ENCODE measurements at places on chromosomes 1 and 21.

DNA sequence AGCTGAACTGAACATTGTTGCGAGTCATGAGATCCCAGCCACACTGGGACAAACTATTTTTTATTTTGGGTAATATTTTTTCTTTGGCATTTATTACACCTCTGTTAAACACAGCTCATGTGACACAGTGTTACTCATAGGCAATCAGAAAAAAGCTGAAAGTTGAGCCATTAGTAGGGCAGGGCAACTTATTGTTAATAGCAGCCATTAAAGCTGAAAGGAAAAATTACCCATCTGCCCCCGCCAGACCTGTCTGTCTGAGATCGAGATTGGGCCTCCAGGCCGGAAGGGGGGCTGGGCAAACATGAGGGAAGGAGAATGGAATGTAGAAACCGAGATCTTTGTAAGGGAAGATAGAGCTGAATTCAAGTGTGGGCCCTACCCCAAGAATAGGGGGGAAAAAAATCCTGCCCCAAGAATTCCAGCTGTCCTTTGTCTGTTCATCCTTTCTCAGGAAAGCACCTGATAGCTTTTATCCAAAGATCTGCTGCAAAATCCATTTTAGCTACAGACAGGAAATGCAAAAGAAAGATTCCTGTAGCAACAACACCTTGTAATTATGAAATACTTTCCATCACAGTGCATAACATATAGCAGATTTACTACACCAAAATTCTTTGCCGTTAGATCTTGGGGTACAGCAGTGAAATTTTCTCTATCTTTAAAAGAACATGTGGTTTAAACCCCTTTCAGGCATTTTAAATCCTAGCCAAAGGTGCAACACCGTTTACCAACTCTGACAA is 212.8 kb downstream of the PBX1 start:
- no peak for DNase-seq

DNA sequence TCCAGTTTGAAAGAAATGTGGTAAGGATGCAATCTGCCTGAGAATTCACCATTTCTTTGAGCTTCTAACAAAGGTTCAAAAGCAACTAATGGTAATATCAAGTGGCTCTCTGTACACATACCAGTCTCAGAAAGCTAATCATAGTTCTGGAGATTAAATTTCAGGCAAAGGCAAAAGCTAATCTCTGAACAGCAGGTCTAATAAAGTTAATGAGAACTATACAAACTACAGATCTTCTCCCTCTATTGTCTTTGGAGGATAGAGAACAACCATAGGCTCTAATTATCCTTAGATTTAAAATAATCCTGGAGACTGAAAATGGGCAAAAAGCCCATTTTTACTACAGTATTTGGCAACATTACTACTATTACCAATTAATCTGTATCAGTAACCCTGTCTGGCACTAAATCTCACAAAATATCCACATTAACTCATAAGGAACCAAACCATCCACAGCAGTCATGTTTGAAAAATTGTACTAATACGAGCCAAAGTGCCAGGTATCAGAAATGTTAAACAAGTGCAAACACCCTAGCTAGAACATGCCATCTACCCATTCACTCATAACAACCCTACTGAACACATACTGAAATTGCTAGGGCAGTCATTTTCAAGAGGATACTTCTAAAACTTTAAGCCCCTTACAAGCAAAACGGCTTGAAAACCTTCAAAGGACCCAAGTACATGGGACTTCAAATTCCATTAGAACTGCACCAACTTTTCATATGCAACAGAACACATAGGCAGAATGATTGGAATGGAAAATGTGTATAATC is 4.8 kb downstream of the DIPK1A start:
- no peak for DNase-seq

GRCh38 chr1:12384836-12385456 is 155.1 kb downstream of the VPS13D start:
- no peak for DNase-seq

DNA sequence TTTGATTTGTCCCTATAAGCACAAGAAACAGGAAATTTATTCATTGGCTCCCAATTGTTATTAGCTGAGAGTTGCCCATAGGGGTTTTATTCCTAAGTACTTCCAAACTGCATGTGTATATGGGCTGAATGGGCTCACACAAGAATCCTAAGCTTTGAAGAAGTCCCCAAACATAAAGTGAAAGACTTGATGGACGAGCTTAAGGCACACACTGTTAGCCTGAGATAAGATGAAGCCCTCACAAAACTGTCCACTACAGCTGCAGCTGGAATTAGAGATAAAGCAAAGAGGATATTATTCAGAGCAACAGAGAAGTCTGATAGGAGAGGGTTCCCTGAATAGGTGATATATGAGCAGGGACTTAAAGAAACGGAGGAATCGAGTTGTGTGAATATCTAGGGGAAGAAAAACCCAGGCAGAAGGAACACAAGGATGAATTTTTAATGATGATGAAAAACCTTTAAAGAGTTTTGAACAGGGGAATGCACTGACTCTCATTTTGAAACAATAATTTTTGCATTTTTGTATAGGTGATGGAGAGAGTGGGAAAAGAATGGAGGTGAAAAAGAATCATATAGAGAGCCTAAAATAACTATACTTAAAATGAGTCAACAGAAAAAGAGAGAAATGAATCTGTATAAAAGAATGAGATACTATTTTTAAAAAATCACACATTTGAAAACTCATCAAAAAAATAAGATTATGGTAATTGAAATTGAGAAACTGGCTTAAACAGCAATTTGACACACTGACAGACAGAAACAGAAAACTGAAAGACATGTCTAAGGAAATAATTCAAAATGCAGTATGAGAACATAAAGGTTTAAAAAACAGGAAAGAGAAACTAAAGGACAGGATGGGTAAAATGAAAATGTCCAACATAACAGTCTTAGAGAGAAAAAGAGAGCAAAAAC is 133.6 kb upstream of the POGK start:
- no peak for DNase-seq

- no peak for DNase-seq
Observed at GRCh38 chr1:162421258-162422164, 9.6 kb upstream of the SH2D1B start.

DNA sequence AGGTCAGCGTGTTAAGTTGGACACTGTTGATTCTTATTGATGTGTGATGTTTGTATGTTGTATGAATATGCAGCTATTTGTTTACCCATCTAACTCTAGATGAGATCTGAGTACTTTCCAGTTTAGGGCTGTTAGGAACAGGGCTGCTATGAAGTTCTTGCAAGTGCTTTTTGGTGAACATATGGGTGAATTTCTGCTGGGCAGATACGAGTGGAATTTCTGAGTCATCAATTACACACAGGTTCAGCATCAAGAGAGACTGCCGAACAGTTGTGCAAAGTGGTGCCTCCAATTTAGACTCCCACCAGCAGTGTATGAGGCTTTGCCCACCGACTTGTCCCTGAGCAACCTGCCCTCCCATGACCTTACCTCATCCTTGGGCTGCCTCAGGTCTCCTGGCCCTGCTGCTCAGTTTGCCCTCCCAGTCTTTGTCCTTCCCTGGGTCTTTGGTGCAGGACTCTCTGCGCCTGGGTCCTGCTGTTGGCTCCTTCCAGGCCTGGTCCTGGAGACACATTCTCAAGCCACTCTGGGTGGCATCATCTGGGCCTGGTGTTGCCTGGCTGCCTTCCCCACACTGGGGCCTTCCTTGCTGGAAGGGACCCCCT is 343.6 kb downstream of the PTPRU start:
- DNase-seq: no peak

DNA sequence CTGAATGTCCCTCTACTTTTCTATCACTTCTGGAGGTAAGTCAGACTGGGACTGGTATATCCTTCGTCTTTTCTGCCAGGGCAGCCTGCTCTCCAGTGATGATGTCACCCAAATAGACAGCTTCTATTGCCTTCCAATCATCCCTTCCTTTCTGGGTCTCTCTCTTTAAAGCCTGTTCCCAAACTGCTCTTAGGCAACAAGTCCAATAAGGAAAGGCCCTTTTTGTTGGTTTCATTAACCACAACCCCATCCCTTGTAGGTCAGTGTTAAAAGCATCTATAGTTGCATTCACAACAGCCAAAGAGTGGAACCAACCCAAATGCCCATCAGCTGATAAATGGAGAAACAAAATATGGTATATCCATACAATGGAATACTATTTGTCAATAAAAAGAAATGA is 114.4 kb downstream of the CNIH3 start:
- no peak for DNase-seq

GRCh38 chr1:206887701-206888100 is 9.5 kb upstream of the IL24 start:
- no peak for DNase-seq

- no peak for DNase-seq
Observed at GRCh38 chr1:39262802-39263201, 58.3 kb downstream of the MACF1 start.

Data from brain pericyte (primary cell).